ENCODE measurements at places on chromosomes 4 and X.

DNA sequence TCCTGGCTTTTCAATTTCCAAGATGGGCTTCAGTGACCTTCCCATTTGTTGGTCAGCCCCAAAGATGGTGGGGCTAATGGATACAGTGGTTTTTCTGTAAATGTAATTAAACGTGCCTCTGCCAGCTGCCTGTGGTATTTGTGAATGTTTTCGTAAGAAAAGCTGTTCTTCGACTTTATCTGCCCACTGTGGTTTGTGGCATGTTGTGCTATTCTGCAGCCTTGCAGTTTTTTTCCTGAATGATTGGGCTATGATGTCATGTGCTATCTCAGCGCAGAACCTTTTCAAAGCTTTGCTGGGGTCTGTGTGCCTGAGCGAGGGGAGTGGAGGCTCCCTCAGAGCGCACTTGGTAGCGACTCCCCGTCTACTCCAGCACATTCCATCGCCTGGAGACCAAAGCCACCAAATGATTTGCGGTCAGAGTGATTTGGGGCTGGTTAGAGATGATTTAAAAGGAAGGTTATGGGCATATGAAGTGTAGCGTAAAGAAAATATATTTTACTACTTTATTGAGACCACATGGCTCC lies 137.5 kb downstream of the PALLD start:
- peak; percentile 76 for DNase-seq

- DNase-seq = no peak
Measured at GRCh38 chr4:179164267-179164999, 1722.2 kb upstream of the AGA start.

GRCh38 chr4:168832763-168833575 lies 177.1 kb downstream of the CBR4 start:
- peak; percentile 52 for DNase-seq

DNA sequence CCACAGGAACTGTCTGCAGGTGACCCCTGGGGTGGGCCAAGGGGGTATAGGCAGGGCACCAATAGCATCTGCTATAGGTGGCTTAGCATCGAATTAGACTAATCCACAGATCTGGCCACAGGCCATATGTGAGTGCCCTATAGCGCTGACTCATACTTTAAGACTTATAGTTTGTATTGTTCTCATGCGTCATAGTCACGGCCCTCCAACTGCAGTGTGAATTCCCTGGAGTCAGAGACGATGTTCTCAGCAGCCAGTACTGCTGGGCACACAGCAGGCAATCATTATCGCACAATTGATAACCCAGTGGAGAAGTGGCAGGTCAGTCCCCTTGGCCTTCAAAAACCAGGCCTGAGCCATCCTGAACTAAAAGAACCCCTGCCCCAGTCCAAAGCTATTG lies 58.1 kb downstream of the ADGRG2 start:
- DNase-seq = no peak

DNA sequence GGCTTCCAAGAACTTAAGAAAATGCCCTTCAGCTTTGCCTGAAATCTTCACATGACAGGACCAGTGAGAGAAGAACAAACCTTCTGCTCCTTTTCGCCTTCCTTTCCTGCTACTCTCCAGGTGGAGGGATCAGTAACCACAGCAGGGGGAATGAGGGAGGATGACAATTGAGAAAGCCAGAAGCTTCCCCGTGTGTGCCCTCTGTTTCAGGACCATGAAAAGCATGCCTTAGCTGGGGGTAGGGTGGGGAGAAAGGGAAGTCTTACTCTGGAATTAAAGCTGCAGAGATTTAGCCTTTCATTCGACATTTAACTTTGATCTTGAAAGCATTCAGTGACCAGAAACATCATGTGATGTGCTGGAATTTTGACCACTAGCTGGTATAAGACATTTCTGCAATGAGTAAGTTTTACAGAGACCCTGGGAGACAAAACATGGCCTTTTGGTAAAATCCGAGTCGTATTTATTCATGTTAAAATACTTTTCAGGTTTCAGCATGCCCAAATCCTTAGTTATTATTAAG lies 10.6 kb upstream of the PUDP start:
- no peak for DNase-seq

DNA sequence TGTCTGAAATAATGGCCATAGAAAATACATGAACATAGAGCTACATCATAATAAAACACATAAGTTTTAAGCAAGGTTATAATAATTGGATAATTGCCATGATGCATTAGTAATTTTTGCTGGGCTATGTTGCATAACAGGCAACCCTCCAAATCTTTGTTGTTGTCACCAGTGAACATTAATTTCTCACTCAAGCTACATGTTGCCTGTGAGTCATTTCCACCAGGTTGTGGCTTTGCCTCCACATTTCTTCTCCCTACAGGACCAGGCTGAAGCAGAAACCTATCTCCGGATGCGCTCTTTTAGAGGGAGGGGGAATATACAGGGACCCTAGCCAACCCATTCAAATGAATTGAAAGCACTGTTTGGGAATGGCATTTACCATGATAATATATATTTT lies 347.7 kb downstream of the GABRG1 start:
- no peak for DNase-seq

Data from AG20443 (cell line).